ENCODE measurements at places on chromosomes 4 and X.

- no peak for DNase-seq
Observed at GRCh38 chrX:82163701-82164100, 961.8 kb downstream of the SH3BGRL start.

DNA sequence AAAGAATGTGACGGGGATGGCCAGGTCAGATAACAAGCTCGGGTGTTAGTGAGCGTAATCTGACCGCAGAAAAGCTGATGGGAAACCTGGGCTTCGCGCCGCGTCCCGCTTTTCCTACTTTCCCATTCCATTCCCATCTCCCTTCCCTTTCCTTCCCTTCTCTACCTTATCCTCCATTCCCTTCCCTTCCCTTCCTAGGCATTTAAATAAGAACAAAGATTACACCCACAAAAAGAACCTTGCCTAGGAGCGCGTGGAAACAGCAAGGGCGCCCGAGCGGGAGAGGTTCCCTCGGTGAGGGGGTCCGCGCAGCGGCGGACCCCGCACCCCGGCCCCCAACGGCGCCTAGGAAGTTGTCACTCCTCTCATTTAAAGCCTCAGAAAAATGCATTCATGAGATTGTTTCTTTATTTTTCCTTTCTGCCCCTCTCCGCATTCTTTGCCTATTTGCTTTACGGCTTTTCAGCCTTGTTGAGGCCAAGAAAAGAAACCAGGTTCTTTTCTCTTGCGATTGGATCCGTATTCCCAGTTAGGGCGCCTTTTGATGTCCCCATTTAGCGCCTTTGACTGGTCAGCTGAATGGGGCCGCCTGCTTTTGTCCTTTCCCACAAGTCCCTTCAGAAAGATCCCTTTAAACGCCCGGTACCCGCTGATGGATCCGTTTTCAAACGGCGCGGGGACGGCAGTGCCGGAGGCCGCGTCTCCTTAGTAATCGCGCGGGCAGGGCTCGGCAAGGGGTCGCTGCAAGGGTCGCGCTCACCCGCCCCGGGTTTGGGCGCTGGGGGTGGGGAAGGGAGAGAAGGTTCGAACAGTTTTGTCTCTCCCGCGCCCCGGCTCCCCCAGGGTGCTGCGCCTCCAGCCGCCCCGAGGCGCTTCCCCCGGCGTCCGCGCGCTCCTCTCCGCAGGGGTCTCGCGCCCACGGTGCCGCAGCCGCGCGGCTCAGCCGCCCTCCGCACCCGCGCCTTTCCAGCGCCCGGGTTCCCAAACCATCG is 54.1 kb upstream of the TMEM33 start:
- DNase-seq, result no peak

GRCh38 chrX:126799059-126799458 is 20.5 kb upstream of the PRR32 start:
- no peak for DNase-seq

GRCh38 chr4:89303177-89303576 is 4.4 kb downstream of the GPRIN3 start:
- DNase-seq, result peak; percentile 62

DNA sequence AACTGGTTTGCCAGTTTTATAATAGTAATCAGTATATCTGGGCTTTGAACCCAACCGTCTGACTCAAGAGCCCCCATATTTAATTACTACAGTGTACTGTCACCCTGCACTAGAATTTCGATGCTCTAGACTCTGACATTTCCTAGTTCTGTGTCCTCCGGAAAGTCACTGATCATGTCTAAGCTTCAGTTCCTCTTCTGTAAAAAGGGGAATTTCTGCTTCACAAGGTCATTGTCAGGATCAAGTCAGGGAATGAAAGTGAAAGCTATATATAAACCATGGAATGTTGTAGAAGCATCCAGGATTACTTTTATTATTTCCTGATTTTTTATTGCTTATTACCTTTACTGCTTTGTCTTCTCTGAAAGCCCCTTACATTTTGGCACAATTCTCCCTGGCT is 4.0 kb upstream of the KCNIP4 start:
- DNase-seq, result no peak

- DNase-seq, result no peak
Observed at GRCh38 chrX:153549807-153550206, 32.4 kb downstream of the ATP2B3 start.

GRCh38 chrX:114819509-114819908 is 197.9 kb downstream of the IL13RA2 start:
- DNase-seq, result no peak

- no peak for DNase-seq
Observed at GRCh38 chr4:64598066-64598465, 188.8 kb upstream of the TECRL start.

DNA sequence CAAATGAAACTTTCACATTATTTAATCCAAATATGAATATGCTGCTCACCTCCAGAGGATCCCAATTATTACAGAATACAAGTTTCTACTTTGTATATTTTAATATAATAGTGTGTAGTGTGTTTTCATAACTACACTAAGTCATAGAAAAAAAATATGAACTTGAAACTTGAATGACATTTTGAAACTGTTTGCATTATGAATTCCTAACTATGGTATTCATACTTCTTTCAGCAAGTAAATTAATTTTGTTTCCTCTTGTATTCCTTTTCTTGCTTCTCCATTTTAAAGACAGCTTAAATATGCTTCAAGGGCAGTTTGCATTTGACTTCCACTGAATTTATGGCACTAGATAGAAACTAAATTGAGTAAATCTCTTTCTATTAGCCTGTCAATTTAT is 177.1 kb downstream of the BMPR1B start:
- DNase-seq, result no peak

GRCh38 chr4:108953941-108954340 is 191.1 kb upstream of the ETNPPL start:
- no peak for DNase-seq

- no peak for DNase-seq
Observed at GRCh38 chr4:7060346-7061150, 7.3 kb downstream of the GRPEL1 start.

DNA sequence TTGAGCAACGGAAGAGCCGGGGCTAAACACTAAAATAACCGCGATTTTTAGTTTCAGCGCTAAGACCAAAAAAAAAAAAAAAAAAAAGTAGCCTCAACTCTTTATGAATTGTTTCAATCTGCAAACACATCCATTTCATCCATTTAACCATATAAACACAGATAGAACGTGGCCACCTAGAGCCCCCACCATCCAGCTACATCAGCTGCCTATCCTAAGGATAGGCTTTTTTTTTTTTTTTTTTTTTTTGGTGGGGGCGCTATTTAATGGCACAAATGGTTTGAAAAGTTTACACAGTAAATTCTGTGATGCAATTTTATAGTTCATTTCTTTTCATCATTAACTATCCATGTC is 492 bp upstream of the HDAC8 start:
- no peak for DNase-seq

DNA sequence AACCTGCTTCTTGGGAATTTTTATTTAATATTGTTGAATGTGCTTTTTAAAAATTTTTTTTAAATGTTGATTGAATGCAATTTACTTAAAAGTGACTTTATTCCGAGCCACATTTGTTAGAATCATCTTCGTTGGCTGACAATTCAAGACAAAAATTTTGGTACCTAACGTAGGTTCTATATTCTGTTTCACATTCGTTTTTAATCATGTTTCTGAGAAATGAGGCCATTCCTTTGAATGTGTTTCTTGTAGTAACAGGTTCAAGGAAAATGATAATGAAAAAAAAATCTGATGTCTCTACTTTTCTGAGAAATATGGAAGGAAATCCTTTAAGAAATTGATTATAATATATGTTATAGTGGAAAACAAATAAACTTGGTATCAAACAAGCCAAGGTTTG is 92.3 kb upstream of the DCLK2 start:
- no peak for DNase-seq

DNA sequence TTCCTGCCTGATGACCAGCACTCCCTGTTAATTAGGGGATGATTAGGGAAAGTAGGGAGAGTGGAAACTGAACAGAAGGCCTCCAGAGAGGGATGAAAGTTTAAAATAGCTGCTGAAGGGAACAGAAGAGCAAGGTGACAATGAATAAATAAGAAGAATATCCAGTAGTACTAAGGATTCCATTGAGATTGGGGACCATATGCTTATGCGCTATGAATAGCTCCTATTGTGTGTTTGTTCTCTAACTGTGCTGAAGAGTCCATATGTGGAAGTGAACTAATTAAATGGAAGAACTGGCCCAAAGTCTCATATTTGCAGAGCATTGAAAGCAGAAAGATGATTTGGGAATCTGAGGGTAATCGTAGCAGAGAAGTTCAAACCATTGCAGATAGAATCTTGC is 137.0 kb downstream of the PRSS12 start:
- no peak for DNase-seq

GRCh38 chr4:78299565-78299972 is 242.4 kb downstream of the FRAS1 start:
- DNase-seq, result no peak

GRCh38 chr4:8235686-8236085 is 33.9 kb upstream of the HTRA3 start:
- DNase-seq, result no peak

DNA sequence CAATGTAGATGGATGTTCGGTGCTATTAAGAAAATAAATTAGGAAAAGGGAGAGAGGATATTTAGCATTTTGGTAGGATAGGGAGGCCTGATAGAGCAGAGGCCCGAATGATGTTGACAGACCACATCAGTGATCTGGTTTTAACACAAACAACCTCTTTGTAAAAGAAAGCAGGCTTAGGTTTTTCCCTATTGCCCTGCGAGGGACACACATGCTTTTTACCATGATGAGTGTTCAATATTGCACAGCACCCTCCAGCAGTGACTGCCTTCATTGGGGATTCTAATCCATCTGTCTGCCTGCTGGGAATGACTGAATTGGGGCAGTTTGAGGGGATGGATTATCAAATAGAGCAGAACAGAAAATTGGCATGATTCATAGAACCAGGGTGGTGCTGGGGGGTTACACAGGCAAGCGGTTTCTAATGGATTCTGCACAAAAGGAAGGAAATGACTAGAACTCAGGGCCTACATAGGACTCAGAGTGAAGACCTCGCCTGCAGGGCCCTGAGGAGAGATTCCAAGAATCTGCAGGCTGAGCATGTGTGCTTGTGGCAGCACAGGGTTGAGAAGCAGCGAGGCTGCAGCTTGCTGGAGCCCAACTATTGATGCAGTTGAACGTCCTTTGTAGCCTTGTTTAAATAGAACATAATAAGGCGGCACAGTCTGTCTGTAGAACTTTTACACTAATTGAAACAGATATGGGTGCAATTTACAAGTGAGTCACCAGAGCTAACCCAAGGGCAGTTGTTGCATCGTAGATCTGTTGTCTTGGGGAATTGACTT is 58.0 kb downstream of the RHOH start:
- no peak for DNase-seq

DNA sequence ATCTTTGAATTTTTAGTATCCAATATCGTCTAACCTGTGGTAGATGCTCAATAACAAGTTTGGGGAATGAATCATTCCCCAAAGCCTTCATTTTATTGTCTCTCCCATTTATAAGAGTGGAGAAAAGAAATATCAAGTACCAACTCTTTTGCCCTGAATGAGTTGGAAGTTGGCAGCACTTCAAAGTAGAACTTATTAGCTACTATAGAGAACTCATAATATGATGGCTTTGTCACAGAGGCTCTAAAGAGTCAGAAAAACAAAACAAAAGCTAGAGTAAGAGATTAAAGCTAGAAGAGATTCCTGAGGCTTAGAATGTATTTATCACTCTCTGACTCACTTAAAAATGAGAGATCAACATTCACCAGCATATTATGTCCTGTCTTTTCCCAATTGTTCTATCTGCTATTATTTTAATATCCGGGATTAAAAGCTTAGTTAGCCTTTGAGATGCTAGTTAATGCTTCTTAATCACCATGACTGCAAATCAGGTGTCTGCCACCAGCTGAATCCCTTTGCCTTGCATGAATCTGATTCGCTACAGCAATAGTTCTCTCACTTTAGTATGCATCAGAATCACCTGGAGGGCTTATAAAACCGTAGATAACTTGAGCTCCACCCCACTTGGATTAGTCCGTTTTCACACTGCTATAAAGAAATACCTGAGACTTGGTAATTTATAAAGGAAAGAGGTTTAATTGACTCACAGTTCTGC is 77.9 kb downstream of the PALLD start:
- no peak for DNase-seq

DNA sequence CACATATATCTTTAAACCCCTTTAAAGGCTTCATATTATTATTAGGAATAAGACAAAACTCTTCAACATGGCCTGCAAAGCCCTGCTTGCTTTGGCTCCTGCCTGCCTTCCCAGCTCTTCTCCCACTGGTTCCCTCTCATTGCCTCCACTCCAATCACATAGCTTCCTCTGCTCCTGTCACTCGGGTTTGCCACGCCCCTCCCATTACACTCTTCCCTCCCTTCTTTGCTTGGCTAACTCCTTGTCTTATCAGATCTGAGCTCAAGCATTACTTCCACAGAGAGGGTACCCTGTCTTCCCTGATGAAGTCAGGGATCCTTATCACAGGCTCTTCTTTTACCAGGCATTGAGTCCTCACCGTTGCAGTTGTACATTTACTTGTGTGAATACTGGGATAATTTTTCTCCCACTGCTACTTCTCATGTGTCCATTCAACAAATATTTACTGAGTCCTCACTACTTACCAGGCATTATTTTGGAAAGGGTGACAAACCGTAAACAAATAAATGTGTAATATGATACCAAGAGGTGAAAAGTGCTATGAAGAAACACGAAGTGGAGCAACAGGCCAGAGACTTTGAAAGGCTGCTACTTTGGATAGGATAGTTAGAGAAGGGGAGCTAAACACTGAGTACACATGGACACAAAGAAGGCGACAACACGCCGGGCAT is 3.2 kb upstream of the VGLL1 start:
- no peak for DNase-seq

GRCh38 chr4:3037957-3038461 is 36.3 kb downstream of the HTT-AS start:
- DNase-seq, result no peak
